ENCODE measurements at places on chromosomes 16 and 17. TPM values are rescaled to one million over a fixed set of nuclear protein-coding genes. Genes with fewer than 3 reads are reported as not detected.

KRT20 gene
- 0.24 TPM for polyA plus RNA-seq

- DNase-seq, result peak; percentile 66
These were observed 34.5 kb downstream of the FAM222B start for GRCh38 chr17:28807925-28808634.

DNA sequence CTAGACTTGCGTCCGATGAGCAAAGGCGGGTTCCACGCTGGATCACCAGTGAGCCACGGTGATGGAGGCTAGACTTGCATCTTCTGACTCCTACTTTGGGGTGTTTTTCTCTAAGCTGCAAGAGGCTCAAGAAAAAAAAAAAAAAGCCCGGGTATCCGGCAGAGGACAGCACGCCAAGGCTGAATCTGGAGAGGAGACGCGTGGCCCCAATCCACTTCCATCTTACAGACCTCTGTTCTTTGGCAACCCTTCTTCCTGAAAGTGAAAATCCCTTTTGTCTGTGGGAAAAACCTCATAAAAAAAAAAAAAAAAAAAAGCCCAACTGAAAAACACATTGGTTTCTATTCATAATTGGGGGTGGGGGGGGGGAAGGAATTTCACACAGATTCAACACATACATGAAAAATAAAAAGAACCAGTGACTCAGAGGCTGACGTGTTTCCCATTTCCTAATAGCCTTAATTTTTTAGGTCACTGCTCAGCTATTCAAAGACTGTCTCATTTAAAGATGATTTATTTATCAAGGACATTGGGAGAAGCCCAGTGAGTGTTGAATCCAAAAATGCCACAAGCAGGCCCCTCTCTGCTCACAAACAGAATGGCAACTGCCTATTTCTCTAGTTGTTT, 258.3 kb downstream of the FOXL1 start:
- DNase-seq, result no peak

DNA sequence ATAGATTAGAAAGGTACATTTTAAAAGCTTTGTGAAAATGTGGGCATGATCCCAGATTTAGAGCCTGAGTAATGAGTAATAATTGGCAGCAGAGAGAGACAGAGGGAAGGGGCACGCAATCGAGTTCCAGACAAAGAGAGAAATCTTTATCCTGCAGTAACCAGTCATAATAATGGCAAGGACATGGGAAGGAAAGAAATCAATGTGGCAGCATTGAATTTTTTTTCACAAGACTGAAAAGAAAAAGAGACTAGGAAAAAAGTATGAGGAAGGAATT, 790.8 kb upstream of the SOX9 start:
- no peak for DNase-seq

- DNase-seq, result peak; percentile 91
These were observed 5.4 kb upstream of the ZNF213 start for GRCh38 chr16:3129137-3130131.

HCRT gene
- polyA plus RNA-seq, result not detected

DNA sequence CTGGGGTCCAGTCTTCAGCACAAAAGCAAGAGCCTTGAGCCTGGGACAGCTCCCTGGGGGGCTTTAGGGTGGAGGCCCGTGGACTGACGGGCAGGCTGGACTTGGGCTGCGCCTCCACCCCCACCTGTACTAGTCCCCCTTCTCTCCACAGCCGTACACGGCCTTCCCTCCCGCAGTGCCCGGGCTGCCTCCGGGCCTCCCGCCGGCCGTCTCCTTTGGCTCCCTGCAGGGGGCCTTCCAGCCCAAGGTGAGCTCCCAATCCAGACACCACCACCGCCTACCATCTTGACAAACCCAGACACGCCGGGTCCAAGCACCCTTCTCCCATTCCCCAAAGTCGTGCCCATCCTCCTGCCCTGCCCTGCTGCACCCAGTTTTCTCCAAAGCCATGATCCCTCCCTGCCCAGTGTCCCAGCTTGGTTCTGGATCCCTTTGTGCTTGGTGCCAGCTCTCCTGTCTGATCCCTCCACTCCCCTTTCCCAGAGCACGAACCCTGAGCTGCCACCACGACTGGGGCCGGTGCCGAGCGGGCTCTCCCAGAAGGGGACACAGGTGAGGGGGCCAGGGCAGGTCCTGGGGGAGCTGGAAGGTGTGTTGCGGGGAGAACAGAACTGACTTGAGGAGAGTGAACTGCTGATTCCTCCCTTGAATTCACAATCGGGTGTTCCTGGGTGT, 7.1 kb downstream of the FBRS start:
- DNase-seq, result no peak

- DNase-seq, result peak; percentile 52
These were observed 23.9 kb upstream of the CCL1 start for GRCh38 chr17:34386697-34387550.

MPRIP gene
- 168 TPM for polyA plus RNA-seq

DNA sequence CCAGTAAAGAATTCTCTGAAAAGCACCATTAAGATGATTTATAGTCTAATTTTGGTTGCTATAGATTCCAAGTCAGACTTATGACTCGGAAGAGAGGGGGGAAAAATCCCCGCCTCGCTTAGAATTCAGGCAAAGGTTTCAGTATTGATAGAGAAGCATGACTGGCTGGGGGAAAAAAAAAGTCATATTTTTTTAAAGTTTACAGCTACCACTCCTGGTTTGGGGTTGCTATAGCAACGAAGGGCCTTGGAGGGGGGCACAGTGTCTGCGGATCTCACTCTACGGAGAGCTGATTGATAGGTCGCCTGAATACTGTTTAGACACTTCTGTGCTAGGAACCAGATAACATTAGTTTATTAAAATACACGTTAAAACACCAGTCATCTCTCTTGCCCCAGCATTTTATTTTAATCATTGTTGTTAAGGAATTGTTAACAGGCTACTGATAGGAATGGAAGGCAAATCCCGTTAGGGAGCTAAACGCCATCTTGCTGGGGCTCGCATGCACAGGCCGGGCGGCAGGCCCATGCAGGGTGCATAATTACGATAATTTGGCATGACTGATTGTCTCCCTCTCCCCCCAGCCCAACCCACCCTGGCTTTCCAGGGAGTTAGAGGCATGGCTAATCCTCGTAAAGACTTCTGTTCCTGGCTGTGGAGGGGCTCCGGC, 380.0 kb upstream of the XYLT1 start:
- peak; percentile 40 for DNase-seq

- peak; percentile 78 for DNase-seq
These were observed 185.0 kb downstream of the TANC2 start for GRCh38 chr17:63150994-63151464.

GFOD2 gene
- polyA plus RNA-seq, result 10.1 TPM

KRTAP4-4 gene
- polyA plus RNA-seq, result not detected

DNA sequence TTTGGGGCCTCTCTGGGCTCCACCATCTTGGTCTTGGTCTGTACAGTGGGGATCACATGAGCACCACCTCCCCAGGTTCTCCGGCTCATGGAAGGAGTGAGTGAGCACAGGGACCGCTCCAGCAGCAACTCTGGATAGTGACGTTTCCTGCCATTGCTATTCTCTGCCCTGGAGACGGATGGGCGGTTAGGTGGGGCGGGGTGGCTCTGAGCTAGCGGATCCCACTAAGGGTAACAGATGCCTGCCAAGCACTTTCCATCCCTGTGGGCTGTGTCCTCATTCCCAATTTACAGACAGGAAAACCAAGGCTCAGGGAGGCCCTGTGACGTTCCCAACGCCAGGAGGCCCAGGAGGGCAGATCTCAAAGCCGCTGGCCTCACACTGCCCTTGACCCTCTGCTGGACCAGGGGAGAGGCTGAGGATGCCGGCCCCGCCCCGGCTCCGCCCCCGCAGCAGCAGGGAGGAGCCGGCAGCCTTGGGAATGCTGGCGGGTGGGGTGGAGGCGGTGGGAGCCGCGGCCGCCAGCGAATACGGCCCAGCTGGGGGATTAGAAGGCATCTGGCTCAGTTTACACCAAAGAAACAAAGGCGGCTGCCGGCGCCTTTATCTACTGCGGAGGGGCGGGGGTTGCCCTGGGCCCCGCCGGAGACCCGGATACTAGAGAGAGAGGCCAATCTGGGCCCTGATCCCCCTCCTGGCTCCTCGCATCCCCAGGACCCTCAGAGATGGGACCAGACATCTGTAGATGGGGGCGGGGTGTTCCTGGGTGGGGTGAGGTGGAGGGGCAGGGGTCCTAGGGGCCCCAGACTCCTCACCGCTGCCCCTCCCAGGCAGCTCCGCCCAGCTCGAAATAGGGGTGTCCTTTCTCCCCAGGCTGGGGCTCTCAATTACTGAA, 122.3 kb upstream of the CIBAR2 start:
- peak; percentile 98 for DNase-seq

DNA sequence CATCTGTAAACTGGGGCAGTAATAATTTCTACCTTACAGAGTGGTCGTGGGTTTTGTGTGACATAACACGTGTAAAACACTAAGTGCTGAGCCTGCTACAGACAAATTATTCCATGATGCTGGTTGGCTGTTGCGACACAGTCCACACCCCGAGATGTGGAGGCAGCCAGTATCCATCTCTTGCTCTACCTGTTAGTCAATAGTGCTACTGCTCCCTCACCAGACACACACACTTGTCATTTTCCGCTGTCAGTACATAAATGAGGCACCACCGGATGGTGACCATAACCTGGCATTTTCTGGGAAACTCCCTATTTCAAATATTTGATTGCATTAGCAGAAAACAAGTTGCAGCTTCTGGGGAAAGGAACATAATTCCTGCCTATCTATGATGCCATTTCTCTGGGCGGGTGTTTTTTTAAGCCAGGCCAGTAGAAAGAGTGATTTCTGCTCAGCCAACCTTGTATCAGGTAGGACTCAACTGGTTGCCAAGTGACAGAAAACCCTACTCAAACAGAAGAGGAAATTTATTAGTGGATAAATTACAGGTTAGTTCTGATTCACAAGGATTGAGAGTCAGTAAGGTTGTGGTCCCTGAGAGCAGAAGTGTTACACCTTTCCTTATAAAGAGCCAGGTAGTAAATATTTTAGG, 24.1 kb downstream of the DNAJA2 start:
- no peak for DNase-seq

DNA sequence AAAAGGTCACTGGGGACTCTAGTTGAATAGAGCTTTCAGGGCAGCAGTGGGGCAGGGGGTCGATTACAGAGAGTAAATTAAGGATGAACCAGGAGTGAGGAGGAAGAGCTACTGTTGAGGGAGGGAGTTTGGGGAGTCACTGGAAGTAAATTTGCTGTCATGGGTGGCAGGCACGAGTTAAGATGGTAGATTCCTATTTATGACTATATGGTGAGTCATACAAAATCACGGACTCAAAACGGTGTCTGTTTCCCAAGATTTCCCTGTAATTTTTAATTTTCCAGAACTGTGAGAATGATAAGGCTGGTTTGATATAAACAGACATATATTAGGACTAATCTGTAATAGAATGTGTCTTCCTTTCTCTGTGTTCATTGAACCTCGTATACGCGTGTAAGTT, 287.6 kb upstream of the GOT2 start:
- DNase-seq, result no peak

- no peak for DNase-seq
These were observed 22.8 kb downstream of the COX11 start for GRCh38 chr17:54945671-54946070.

TBX4 gene
- polyA plus RNA-seq, result 6.1 TPM

TANC2 gene
- polyA plus RNA-seq, result 26.8 TPM

DNA sequence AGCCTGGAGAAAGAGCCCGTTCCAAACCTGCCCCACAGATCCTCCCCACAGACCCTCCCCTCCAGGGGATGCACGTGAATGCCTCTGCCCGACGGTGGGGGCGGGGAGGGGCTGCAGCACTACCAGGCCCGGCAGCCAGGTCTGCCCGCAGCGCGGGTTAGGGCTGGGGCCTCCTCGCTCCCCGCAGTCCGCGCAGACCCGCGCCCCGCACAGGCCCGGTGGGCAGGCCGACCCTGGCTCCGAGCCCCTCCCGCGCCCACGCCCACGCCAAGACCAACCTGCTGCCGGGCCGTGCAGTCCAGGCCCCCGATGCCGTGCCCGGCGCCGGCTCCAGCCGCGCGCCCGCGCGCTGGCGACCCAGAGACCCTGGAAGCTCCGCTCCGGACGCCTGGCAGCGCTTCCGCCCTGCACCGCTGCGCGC, at the start of gene RPUSD1:
TSS of gene RPUSD1 (minus strand) at position 404 of the 421 bp plus-strand sequence. CDS start 644 bp downstream, outside the sequence.
- DNase-seq, result no peak

GRCh38 chr16:53357955-53358354, 76.3 kb upstream of the RBL2 start:
- no peak for DNase-seq

ST6GALNAC2 gene
- 12.1 TPM for polyA plus RNA-seq

CD300E gene
- 81.6 TPM for polyA plus RNA-seq

PLD2 gene
- 22.4 TPM for polyA plus RNA-seq

- no peak for DNase-seq
These were observed 2.8 kb downstream of the NDEL1 start for GRCh38 chr17:8438441-8438840.

- no peak for DNase-seq
These were observed 69.0 kb downstream of the CNTNAP4 start for GRCh38 chr16:76346210-76346609.

DNA sequence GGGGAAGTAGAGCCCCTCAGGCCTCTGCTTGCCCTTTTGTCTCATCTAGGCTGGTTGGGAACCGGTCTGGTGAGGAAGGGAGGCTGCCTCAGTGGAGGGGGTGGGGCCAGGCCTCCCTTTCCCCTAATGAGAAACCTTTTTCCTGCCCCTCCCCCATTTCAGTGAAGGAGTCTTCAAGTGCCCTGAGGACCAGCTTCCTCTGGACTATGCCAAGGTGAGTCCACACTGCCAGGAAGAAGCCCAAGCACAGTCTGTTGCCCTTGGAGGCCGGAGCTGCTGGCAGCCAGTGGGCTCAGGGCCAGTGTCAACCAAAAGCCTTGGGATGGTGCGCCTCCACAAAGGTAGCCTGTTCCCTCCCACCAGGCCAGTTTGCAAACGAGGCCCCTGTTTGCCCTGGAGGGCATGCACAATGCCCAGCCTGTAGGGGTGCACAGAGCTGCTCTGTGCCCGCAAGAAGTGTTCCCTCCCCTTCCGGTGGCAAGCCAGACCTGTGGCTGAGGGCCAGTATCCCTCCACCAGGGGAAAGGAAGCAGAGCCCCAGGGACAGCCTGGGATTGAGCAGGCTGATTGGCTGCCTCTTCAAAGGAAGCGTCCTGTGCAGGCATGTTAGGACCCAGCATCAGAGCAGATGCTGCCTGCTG, 3.4 kb downstream of the TRAF4 start:
- DNase-seq, result peak; percentile 86

DNA sequence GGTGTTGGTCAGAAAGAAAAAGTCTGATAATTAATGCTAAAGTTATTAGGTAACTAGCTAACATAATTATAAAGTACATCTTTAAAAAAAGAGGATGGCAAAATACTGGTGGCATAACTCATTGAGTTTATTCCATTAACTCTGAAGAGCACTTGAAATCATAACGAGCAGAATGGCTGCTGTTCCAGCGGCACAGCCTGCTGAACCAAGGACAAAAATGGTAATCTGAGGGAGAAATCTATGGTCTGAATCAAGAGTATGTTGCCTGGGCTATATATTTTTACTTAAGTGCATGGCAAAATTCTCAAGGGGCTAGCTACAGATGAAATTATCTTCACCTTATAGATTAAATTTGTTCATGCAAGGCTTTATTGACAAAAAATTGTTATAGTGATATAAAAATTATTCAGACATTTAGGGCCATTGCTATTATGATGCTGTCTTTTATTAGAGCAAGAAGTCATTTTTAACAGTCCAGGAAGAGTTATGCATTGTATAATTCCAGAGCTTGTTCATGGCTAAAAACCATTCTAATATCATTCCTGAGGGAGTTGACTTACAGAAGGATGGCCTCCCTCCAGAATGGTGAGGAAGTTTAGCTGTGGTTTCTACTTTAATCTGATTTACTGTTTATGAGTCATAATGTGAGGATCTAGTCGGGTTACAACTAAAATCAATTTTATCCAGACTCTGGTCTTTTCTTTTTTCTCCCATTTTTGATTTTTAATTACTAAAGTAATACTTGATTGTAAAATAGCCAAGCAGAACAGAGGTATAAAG, 41.4 kb upstream of the ANKFN1 start:
- no peak for DNase-seq

- DNase-seq, result peak; percentile 36
These were observed 24.7 kb upstream of the PSMD7 start for GRCh38 chr16:74271872-74272271.
